T-helper 9 cell (primary cell): ENCODE measurements at places on chromosomes 7 and 10.

DNA sequence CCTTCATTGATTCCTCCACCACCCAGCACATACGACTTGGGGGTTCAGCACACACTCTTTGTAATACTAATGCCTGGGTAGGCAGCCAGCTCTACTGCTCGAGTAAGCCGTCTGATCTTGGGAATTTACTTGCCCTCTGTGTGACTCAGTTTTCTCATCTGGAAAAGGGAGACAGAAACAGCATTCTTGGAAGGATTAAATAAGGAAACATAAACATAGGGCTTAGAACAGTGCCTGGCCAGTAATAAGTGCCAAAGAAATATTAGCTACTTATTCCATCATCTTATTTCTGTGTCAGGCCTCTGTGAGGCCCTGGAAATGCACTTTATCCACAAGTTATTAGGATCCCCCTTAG, 130.1 kb downstream of the TNS3 start:
- no peak for DNase-seq

DNA sequence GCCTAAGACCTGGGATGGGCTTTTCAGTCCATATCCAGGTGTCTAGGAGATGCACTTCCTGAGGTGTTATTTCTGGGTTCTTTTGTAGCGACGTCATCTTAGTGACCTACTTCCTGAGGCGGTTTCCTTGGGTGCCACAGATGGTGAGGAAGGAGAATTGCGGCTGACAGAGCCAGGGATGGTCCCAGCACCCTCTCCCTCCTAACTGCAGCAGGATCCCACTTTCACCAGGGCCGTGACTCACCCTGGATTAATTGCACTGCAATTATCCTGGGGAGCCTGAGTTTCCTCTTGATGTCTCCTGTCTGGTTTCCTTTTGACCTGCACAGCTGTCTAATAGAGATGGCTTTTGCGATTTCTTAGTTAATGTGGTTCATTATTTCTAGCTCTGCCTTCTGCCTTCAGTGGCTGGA, 271.7 kb downstream of the TCF7L2 start:
- DNase-seq, result no peak

GRCh38 chr10:4111643-4112042, 326.6 kb upstream of the KLF6 start:
- DNase-seq, result no peak

DNA sequence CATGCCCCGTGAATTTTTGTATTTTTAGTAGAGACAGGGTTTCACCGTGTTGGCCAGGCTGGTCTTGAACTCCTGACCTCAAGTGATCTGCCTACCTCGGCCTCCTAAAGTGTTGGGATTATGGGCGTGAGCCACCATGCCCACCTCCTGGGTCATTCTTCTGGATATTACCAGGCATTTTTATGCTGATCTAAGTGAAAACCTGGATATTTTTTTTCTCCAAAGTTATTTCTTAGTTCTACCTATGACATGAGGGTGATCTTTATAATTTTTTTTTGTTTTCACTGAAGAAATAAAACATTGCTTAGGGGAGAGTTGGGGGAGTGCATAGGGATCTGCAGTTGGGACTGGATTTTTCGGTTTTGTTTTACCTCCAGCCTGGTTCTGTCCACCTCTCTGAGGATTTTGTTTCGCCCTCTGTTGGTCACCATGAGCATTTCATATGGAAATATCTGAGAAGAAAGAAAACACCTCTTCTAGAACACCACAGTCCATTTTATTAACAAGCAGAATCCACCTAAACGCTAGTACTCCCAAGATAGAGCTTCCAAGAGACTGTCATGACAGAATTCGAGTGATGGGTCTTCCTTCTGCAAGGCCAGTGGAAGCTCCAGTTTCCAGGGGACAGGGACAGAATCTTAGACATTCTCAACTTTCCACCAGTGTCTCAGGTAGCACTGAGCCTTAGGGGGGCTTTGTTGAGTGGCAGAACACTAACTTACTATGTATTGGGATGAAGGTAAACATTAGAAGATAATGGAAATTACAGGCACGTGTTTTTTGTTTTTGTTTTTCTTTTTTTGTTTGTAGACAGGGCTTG, 33.4 kb upstream of the AFAP1L2 start:
- no peak for DNase-seq
